NCI-H774 (cell line): ENCODE measurements at places on chromosomes 6 and 20.

GRCh38 chr6:135876058-135876457 lies 24.6 kb downstream of the PDE7B start:
- no peak for DNase-seq

GRCh38 chr6:98054453-98054852 lies 771.4 kb upstream of the MMS22L start:
- DNase-seq: no peak

- DNase-seq: no peak
Observed at GRCh38 chr6:161486361-161487216, 212.7 kb upstream of the AGPAT4 start.

GRCh38 chr6:80940571-80940970 lies 811.9 kb downstream of the TENT5A start:
- DNase-seq: no peak

DNA sequence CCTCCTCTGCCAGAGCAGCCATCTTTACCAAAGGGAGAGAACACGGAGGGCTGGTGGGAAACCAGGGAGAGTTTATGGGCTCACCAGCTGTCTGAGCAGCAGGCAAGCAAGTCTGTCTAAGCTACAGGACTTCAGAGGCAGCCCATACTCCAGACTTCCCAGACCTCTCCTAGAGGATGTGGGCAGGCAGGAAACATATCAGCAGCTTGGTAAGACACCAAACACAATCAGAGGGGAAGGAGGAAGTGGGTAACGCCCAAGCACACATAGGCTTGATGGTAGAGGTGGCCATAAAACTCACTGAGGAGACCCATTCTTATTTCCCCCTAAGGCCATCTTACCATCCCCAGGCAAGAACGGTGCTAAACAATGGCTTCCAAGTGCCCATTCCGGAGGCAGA lies 143.1 kb upstream of the ARID1B start:
- no peak for DNase-seq

DNA sequence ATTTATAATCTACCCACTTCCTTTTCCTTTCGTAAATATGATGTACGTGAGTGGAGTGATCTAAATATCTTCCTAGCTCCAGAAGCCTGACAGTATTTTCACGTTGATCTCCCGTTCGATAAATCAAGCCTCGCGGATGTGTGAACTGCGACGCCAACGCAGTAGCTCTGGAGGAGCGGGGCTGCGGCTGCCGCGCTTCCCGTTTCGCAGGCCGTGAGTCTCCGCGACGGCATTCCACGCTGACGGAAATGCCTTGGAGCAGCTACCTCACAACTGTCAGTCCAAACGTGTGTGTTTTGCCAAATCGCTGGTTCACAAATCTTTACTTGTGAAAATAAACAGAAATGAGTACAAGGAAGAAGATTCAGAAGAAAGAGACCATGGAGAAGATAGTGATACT lies 41.2 kb downstream of the BTBD3 start:
- no peak for DNase-seq

- DNase-seq: no peak
Observed at GRCh38 chr6:92086750-92087149, 1332.6 kb downstream of the EPHA7 start.

- DNase-seq: no peak
Observed at GRCh38 chr20:6974838-6975237, 207.4 kb downstream of the BMP2 start.

DNA sequence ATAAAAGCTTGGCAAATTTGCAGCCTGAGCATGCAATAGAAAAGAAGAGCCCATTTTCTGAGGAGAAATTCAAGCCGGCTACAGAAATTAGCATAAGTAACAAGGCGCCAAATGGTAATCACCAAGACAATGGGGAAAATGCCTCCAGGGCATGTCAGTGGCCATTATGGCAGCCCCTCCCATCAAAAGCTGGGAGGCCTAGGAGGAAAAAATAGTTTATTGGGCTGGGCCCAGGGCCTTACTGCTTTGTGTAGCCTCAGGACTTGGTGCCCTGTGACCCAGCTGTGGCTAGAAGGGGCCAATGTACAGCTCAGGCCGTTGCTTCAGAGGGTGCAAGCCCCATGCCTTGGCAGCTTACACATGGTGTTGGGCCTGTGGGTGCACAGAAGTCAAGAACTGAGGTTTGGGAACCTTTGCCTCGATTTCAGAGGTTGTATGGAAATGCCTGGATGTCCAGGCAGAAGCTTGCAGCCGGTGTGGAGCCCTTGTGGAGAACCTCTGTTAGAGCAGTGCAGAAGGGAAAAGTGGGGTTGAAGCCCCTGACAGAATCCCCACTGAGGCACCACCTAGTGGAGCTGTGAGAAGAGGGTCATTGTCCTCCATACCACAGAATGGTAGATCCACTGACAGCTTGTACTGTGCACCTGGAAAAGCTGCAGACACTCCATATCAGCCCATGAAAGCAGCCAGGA lies 328.5 kb upstream of the MAP3K7 start:
- DNase-seq: no peak

DNA sequence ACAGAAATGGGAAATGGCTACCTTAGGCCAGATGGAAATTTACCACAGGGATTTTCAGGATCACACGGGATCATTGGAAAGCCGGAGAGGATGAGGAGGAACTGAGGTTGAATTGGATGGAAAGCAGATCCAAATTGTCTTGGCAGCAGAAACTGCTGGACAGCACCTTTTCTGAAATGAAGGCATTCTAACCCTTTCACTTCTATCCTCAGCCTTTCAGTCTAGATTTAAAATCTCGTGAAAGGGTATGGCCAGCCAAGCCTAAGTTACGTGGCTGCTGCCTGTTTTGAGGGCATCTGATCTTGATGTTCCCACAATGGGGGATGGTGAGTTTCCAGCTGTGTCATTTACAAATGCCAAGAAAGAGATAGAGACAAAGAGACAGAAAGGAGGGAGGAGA lies 358.2 kb downstream of the KIF16B start:
- DNase-seq: no peak

- DNase-seq: no peak
Observed at GRCh38 chr6:166029506-166029905, 138.1 kb downstream of the TBXT start.

GRCh38 chr6:41150671-41151070 lies 3.5 kb downstream of the TREML1 start:
- no peak for DNase-seq

DNA sequence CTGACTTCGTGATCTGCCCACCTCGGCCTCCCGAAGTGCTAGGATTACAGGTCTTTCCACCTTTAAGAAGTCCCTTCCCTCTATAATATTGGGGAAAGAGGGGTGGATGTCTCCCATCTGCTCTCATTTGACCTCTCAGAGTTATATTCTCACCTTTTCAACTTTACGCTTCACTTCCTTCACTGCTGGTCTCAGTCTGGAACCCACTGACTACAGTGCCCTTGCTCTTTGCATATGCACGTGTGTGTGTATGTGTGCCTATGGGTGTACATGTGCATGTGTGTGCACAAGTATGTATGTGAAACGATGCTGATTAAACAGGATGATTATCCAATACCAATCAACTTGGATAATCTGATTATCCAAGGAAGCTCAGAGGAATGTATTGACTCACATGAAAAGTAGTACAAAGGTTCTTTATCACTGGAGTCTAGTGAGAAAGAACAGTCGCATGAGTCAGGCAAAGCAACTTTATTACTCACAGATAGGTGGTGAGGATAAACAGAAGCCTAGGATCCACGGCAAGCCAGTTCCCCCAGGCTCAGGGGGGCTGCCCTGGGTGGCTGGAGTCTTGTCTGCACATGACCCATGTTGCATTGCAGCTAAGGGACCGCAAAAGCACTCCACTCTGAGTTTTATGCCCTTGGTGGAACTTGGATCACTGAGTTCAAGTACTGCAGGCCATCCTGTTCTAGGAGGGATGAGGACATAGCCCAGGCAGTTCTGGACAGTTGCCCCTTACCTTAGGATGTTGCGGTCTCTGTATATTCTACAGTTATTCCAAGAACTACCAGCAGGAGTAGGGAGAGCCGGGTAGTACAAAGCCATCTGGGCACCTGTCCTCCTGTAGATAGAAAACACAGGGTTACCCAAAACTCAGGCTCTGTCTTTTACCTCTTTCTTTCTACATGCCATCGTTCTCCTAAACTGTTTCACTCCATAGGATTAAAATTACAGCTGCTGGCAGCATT lies 50.9 kb downstream of the SNRNP48 start:
- DNase-seq: no peak

DNA sequence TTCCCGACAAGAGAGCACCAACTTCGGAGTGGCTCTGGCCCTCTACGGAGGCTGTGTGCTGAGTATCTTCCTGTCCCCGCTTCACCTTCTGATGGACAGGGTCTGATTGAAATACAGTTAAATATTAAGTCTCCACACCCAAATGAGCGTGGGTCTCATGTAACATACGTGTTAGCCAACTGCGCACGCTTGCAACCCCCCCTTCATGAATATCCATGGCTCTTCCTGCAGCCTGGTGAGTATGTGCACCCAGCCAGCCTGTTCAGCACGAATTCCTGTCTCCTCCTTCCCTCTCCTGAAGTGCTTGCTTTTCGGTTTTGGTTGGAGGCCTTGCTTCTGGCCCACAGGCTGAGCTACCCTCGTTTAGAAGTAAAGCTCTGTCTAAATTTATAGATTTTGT lies 102.9 kb upstream of the FRMD1 start:
- DNase-seq: no peak

DNA sequence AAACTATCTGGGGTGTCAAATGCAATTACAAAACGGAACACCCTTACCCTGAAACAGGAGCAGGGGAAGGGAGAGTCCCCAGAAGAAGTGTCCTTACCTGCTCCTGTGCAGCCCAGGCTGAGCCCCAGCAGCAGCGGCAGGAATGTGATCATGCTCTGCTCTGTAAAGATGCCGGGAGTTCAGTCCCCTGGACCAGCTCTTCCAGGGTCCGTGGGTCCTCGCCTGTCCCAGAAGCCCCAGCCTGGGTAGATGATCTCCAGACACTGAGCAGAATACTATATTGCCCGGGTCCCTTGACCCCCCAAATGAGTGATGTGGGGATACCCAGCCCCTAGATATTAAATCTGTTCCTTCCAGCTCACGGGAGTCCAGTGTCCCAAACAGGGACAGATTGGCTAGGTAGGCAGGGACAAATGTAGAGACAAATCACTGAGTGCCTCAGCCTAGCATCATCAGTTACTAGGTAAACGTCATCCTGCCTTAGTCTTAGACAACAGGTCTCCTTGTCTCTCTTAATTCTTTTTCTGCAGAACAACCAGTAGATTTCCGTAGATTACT lies at the start of gene HLA-DMB:
TSS of gene HLA-DMB (minus strand) at position 373 of the 558 bp plus-strand sequence. CDS start at position 152, 221 bp downstream.
- DNase-seq: peak; percentile 30

- no peak for DNase-seq
Observed at GRCh38 chr6:43570876-43571441, 4.9 kb downstream of the XPO5 start.

DNA sequence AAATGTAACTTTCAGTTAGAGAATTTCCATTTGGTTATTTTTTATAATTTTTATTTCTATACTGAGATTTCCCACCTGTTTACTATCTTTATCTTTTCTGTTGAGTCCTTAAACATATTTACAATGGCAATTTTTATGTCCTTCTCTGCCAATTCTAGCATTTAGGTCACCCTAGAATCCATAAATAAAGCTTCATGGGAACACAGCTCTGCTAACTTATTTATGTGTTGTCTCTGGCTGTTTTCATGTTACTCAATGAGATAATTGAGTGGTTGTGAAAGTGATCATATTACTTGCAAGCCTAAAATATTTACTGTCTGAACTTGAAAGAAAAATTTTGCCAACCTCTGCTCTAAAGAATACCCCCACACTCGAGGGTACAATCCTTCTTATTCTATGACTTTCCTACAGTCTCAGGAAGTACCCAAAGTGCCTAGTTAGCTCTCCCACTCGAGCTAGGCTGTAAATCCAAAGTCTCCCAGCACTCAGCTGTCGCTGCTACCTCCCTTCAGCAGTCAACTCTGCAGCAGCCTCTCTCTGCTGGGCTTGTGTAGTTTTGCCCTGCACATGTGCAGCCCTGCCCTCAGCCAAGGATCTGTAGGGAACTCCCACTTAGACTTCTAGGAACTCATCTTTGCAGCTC lies 53.5 kb upstream of the GCLC start:
- no peak for DNase-seq

DNA sequence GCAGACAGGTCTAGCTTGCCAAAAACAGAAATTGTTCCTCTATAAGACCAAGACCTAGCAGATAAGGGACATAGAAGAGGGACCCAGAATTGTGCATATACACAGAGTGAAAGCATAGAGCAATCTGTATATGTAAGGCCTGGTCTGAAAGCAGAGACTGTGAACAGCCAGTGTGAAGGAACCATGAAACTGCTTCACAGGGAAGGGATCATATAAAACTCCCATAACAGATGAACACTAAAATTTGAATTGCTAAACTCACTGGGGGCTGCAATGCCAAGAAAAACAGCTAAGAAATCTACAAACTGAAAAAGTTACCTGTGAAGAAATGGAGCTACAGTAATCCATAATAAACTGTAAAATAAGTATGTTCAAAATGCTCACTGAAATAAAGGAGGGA lies 7.0 kb downstream of the ZUP1 start:
- no peak for DNase-seq

GRCh38 chr6:26028212-26028745 lies 59.0 kb upstream of the HFE start:
- no peak for DNase-seq

DNA sequence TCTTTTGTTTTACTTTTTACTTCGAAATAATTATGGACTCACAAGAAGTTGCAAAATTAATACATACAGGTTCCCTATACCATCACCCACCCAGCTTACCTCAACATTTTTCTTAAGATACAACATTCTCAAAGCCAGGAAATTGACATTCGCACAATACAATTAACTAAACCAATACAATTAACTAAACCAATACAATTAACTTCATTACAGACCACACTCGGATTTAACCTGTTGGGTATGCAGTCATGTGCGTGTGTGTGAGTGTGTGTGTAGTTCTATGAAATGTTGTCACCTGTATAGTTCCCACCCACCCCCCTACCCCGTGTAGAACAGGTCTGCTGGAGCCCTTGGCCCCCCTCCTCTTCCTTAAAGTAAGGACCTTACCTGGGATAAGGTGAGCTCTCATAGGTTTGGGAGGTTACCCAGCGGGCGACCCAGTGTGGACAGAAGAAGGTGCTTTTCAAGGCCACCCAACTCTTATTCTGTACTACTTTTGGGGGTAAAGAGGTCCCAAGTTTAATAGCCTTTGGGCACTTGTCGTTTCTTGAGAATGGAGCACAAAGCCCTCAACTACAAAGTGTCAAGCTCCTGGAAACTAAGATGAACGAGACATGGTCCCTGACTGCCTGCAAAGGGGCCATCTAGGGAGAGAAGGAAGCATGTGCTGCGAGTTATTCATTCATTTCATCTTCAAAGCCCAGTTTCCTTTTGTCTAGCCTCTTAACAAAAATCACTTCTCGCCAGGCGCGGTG lies 544 bp upstream of the STK38 start:
- no peak for DNase-seq

GRCh38 chr6:37027036-37027720 lies 21.7 kb downstream of the FGD2 start:
- no peak for DNase-seq

DNA sequence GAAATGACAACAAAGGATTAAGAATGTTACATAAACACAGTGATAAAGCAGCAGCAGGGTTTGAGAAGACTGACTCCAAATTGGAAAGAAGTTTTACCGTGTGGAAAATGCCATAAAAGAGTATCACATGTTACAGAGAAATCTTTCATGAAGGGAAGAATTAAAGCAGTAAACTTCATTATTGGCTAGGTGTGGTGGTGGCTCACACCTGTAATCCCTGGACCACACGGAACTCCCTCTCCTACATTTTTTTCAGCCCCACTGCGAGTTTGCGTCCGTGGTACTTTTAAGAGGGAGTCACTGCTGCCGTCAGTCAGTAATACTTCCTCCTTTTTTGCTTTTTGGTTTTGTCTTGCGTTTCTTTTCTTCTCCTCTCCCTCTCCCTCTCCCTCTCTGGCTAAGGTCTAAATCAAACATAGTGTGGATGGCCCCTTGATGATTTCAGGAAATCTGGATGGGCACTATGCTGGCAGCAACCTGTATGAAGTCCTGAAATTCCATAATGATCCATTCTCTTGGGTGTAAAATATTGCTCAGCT lies 112.3 kb downstream of the MAN1A1 start:
- DNase-seq: no peak
